NCI-H82 (cell line): ENCODE measurements at places on chromosomes 2 and 18.

- no peak for DNase-seq
Observed at GRCh38 chr18:54506516-54507261, 84.4 kb upstream of the DYNAP start.

GRCh38 chr2:149169656-149170055 lies 131.2 kb downstream of the LYPD6B start:
- DNase-seq: no peak

DNA sequence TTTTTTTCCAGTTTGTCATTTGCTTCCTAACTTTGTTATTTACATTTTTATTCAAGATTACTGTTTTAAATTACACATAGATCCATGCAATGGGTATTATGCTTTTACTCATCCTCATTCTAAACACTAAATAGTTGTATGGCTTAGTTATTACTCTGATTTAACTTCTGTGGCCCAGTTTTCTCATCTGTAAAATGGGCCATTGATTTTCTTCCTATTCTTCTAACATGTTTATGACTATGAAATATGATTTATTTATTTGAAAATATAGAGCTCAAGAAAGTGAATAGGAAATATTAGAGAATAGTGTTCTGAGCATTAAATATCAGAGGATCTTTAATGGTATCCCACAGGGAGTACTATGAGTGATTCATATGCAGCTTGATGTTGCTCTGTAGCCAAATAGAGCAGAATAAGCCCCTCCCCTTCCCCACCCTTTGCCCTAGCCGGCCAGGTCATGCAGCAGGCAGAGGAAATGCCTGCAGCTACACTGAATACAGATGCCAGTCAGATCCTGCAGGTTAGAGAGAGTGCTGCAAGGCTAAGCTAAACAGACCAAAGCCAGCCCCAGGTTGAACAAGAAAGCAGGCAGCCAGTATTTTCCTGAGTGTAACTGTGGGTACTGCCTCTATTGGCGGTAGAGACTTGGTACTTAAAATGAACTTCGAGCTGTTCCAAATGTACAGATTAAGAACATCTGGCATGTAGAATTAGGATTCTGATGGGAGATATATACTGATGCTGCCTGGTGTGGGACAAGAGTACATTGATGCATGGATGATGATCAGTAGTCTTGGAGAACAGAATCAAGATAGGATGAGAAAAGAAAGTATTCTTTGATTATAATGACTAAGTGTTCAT lies 11.7 kb upstream of the ACYP2 start:
- peak; percentile 54 for DNase-seq

GRCh38 chr2:223901854-223902253 lies 43.3 kb downstream of the WDFY1 start:
- DNase-seq: no peak

DNA sequence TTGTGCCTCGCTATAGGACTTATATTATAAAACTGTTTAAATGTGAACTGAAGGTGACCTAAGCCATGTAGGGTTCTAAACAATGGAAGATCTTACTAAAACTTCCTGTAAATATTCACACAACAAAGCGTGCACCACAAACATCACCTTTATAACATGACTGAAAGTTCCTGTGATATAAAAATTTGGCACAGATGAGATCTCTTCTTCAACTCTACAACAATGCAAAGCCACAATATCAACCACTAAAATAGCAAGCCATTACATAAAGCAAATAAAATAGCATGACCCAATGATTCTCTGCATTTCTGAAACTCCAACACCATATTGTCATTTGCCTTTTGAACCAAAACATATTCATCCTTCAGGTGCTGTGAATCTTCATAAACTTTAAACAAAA lies 3.5 kb downstream of the YES1 start:
- DNase-seq: no peak
